Stimulated activated CD8-positive, alpha-beta memory T cell treated with anti-CD3 and anti-CD28 coated beads, Interleukin-7, amount 100 ng/mL, for 24 hours (primary cell): ENCODE measurements at places on chromosomes 7 and 10.
A peak's percentile ranks its signal among the peaks of the same experiment; 100 is the strongest.

DNA sequence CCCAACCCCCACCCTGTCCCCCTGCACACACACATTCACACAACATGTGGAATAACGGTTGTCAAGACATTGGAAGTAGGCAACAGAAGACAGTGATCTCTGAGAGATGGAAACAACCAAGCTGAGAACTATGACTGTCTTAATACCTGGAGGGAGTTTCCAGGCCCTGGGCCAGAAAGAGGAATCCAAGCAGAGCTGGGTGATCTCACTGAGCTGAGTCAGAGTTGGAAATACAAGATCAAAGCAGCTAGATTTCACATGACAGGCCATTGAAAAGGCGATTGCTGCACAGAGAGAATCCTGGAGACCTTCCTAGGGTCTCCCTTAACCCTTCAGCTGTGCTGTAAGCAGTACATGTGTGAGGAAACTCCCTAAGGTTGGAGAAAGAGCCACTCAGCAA, 165.8 kb upstream of the PRSS1 start:
- no peak for DNase-seq

- DNase-seq, result no peak
Measured at GRCh38 chr7:115911465-115911864, 119.1 kb downstream of the TFEC start.

GRCh38 chr7:157712666-157713235, 375.9 kb downstream of the DNAJB6 start:
- DNase-seq, result no peak

GRCh38 chr10:89944138-89944537, 242.7 kb downstream of the KIF20B start:
- no peak for DNase-seq

- DNase-seq, result peak; percentile 17
Measured at GRCh38 chr10:3192856-3193635, 20.5 kb upstream of the PITRM1 start.

- no peak for DNase-seq
Measured at GRCh38 chr10:101922846-101923245, 79.2 kb upstream of the KCNIP2 start.

- no peak for DNase-seq
Measured at GRCh38 chr7:97011536-97012364, 6.4 kb downstream of the DLX6 start.
